LHCN-M2 (cell line): ENCODE measurements at places on chromosomes 6 and 20. TPM values are rescaled to one million over a fixed set of nuclear protein-coding genes. Genes with fewer than 3 reads are reported as not detected.
A peak's percentile ranks its signal among the peaks of the same experiment; 100 is the strongest.

DNA sequence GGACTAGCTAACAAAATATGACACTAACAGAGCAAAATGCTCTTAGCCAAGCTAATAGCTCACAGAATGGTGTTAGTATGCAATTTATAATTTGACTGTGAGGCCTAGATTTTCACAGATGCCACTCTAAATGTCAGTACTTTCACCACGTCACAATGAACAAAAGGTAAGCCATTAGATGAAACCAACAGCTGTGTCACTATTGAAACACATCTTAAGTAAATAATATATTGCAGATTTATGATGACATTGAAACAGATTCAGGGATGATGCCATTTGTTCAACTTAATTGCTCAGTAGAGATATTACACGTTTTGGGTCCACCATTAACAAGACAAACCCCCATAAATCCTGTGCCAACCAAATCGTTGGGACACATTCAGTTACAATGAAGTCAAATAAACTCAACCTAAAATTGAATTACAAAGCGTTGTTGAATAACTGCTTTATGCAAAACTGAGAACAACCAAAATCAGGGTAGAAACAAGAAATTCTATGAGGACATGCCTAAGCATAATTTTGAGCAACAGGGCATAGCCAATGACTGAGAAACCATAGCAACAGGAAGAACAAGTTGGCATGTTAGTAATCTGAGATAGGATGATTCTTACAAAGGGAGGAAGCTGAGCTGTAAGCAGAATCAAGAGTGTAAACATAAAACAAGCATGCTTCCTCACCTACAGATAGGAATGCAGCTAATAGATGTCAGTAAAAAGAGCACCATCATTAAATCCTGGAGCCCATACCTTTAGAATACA is 85.6 kb upstream of the KHDRBS2 start:
- DNase-seq, result no peak

The NT5E gene
- 762 and 846 TPM in 2 replicates for total RNA-seq

- no peak for DNase-seq
Observed at GRCh38 chr20:59647271-59647670, 42.9 kb downstream of the PHACTR3 start.

DNA sequence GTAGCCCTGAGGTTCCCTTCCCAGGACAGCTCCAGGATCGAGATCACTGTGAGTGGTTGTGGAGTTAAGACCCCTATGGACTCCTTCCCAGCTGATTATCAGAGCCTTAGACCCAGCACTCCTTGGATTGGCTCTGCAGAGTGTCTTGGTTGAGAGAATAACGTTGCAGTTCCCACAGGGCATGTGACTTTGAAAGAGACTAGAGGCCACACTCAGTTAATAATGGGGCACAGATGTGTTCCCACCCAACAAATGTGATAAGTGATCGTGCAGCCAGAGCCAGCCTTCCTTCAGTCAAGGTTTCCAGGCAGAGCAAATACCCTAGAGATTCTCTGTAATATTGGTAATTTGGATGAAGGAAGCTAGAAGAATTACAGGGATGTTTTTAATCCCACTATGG is 5.2 kb upstream of the BTN2A2 start:
- DNase-seq, result no peak

The ADGRF5 gene
- total RNA-seq, result not detected in 2 replicates

DNA sequence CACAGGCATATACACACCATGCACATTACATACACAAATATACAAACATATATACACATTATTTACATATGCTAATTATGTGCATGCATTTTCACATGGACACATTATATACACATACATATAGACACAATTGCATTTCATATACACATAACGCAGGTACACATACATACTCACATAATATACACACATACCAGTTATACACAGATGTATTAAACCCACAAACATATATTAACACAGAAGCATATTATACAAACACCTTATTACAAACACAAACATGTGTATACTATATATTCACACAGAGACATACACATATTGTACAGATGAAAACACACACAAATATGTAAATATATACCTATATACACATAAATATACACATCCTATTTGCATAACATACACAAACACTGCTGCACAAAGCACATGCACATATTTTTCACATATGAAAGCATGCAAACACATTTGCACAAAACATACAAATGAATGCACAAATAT is 140.2 kb downstream of the VEGFA start:
- DNase-seq, result no peak

The RBM24 gene
- total RNA-seq, result 40.5 and 60.7 TPM in 2 replicates

GRCh38 chr6:14277405-14277930 is 159.9 kb downstream of the CD83 start:
- DNase-seq, result no peak

- DNase-seq, result no peak
Observed at GRCh38 chr20:12237772-12238171, 320.1 kb downstream of the BTBD3 start.

The MEI4 gene
- not detected in 2 replicates for total RNA-seq

The GNRH2 gene
- not detected in 2 replicates for total RNA-seq

The COL11A2 gene
- total RNA-seq, result 0.96 and 1.1 TPM in 2 replicates

The PPP1R3G gene
- total RNA-seq, result 0.29 and 0.38 TPM in 2 replicates

The SLC22A7 gene
- not detected in 2 replicates for total RNA-seq

DNA sequence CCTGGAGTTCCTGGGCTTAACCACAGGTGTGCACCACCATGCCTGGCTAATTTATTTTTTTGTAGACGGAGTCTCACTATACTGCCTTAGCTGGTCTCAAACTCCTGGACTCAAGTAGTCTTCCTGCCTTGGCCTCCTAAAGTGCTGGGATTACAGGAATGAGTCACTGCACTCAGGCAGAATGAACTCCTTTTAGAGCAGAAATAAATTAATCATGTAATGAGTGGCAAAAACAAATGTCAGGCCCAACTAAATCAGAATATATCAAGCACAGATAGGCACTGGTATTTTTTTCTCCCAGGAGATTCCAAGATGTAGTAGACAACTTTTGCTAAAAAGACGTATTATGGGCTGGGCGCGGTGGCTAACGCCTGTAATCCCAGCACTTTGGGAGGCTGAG is 2.6 kb downstream of the RPS10 start:
- peak; percentile 52 for DNase-seq

GRCh38 chr6:15608396-15608795 is 54.4 kb downstream of the DTNBP1 start:
- DNase-seq, result peak; percentile 81

GRCh38 chr6:99366852-99367251 is 17.4 kb upstream of the FAXC start:
- DNase-seq, result no peak

- no peak for DNase-seq
Observed at GRCh38 chr20:58880994-58881752, 28.7 kb downstream of the GNAS start.

DNA sequence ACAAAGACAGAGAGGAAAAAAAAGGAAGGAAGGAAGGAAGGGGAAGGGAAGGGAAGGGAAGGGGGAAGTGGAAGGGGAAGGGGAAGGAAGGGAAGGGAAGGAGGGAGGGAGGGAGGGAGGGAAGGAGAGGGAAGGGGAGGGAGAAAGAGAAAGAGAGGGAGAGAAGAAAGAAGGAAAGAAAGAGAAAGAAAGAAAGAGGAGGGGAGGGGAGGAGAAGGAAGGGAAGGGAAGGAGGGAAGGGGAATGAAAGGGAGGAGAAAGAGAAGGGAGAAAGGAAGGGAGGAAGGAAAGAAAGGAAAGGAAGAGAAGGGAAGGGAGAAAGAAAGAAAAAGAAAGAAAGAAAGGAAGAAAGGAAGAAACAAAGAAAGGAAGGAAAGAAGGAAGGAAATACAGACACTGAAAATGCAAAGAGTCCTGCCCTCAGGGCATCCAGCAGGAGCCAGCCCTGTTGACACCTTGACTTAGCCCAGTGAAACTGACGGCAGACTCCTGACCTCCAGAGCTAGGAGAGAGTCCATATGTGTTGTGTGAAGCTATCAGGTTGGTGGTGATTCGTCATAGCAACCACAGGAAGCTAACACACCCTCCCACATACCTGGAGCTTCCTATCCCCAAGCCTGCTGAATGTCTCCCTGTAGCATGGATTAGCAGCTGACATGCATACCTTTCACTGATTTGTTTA is 58.7 kb upstream of the SULF2 start:
- DNase-seq, result no peak

GRCh38 chr6:152595499-152595898 is 41.7 kb downstream of the SYNE1 start:
- DNase-seq, result no peak

DNA sequence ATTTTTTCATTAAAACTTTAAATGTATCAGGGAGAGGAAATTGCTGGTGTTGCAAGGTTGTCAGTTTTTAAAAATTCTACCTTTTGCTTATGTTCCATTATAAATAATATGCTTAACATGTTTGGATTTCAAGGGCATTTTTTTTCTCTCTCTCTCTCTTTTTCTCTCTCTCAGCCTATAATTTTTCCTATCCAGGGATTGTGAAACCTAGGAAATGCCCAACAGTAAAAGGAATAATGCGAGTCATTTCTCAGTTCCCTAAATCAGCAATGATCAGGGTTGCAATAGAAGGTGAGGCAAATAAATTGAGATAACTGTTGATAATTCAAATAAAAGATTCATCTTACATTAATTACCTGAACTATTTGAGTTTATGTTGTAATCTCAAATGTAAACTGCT is 53.2 kb upstream of the IFNGR1 start:
- no peak for DNase-seq

GRCh38 chr20:366041-366718 is 14.4 kb upstream of the TRIB3 start:
- no peak for DNase-seq

DNA sequence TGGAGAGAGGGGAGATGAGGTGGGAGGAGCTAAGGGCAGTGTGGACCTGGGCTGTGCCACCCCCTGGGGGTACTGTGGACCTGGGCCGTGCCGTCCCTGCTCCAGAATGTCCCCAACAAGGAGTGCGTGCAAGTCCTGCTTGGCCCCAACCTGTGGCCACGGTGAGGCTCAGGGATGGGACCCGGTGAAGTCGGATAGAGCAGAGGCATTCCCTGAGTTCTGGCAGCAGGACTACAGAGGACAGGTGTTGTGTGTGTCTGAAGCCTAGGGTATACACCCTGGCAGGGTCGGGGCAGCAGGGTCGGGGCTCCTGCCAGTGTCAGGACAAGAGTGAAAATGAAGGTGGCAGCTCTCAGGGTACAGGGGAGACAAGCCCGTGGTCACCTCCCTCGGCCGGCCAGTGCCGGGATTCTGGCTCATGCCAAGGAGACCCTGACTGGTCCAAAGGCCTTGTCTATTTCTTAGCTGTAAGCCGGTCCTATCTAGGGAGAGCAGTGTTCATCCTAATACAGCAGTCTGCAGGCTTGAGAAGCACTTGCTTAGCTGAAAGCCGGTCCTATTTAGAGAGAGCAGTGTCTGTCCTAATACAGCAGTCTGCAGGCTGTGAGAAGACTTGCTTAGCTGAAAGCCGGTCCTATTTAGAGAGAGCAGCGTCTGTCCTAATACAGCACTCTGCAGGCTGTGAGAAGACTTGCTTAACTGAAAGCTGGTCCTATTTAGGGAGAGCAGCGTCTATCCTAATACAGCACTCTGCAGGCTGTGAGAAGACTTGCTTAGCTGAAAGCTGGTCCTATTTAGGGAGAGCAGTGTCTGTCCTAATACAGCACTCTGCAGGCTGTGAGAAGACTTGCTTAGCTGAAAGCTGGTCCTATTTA is 95.9 kb downstream of the SMOC2 start:
- DNase-seq, result no peak

The COL12A1 gene
- 29.0 and 31.5 TPM in 2 replicates for total RNA-seq

DNA sequence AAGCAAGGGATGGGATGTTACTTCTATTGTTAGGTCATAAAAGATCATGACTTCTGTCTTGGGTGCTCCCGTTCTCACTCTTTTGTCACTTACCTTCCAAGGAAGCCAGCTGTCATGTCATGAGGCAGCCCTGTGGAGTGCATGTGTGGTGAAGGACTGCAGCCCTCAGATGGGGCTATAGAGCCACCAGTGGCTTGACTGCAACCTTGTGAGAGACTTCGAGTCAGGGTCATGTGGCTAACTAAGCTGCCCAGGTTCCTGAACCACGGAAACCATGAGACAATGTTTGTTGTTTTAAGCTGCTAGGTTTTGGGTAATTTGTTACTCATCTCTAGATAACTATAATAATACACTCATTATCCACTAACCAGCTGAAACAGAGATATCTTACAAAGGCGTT is 477.1 kb downstream of the BTBD3 start:
- no peak for DNase-seq

The TUBB2A gene
- total RNA-seq, result 197 TPM in 2 replicates

DNA sequence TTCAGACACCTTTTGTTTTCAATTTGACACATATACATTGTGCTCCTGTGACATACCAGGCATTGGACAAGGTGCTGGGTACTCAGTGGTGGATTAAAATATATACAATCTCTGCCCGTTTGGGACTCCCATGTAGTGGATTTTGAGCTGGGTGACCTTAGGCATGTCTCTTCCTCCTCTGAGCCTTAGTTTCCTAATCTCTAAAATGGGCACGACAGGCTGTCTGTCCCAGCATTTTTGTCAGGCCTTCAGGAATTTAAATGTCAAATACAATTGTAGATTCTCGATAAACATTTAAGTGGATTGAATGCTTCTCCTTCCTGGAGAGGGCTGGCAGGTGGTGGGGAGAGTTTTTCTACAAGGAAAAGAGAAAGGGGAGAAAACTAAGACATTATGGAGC is 22.6 kb downstream of the CDH22 start:
- DNase-seq, result no peak

GRCh38 chr20:60138256-60139220 is 180.3 kb downstream of the CDH26 start:
- no peak for DNase-seq

The GCLC gene
- total RNA-seq, result 4.4 and 4.9 TPM in 2 replicates

The PGM3 gene
- total RNA-seq, result 28.6 and 39.5 TPM in 2 replicates

DNA sequence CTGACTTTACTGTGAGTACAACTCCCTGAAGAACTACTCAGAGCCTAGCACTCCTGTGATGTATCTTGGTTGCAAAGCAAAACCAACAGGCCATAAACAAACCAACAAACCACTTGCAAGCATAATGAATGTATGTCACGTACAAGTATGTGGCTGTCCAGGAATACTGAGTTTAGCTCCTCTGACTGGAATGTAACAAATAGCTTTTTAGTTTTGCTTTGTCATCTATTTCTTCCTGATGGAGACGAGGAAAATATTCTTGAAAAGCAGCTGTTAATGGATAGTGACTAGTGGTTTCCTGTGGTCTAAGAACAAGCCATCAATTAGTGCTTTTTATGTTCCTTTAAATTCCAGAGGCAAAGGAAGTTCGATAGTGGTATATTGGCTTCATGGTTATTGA is 101.9 kb upstream of the LY86 start:
- DNase-seq, result no peak

DNA sequence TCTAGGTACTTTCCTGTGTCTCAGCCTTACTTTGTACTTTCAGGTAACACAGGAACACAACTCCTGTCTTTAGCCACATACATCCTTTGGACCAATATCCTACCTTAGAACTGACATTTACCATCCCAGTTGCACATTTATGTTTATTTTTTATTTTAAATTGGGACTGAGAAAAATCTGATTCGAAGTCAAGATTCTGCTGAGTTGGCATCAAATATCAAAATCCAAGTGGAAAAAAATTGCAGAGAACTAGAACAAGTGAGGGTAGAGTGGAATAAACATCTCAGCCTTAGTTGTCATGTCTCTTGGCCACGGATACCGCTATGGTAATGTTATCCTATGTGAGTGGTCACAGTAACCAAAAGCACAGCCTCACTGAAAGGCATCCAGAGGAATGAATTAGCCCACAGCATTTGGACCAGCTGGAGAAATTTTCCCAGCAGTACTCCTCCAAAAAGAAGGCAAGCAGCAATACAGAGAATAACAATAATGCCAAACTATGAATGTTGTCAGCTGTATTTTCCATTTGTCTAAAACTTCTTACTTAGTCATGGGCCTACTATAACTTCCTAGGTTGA is 17.6 kb upstream of the EYA4 start:
- no peak for DNase-seq
